Aortic smooth muscle cell (primary cell): ENCODE measurements at places on chromosomes 12 and 14. TPM values are rescaled to one million over a fixed set of nuclear protein-coding genes. Genes with fewer than 3 reads are reported as not detected.

The KRT80 gene
- total RNA-seq = 0.13 and 0.62 TPM in 2 replicates

The SPTB gene
- total RNA-seq = under 0.01 and 0.06 TPM in 2 replicates

The TROAP gene
- total RNA-seq = 9.5 and 10.6 TPM in 2 replicates

The MYL2 gene
- not detected in 2 replicates for total RNA-seq

The OTOGL gene
- 0.62 and 1.6 TPM in 2 replicates for total RNA-seq
